T-helper 1 cell (primary cell): ENCODE measurements at places on chromosomes 5 and 9.

- DNase-seq: no peak
Measured at GRCh38 chr5:142636093-142636492, 49.8 kb downstream of the FGF1 start.

GRCh38 chr9:129287619-129288305 is 109.7 kb upstream of the IER5L start:
- no peak for DNase-seq

GRCh38 chr5:137185193-137185592 is 313.9 kb downstream of the SPOCK1 start:
- DNase-seq: no peak

GRCh38 chr9:20353931-20354652 is 268.2 kb downstream of the MLLT3 start:
- DNase-seq: no peak

DNA sequence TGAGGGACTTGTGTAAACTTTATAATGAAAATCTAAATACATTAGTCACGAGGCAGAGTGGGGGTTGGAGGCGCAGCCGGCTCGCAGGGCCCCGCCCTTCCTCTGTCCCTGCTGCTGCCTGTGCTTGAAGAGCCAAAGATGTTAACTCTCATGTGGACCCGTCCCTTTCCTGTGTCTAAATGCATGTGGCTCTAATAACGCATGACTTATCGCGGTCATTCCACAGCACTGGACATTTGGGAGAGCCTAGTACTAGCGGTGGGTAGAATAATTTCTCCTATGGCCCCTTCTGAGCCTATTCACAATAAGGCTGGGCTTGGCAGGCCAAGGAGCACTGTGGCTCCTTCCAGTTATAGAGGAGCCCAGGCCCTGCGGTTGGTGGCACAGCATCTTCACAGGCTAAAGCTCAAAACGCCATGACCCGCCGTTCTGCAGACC is 82.3 kb upstream of the SIMC1 start:
- DNase-seq: no peak

- DNase-seq: no peak
Measured at GRCh38 chr5:13081116-13081515, 863.4 kb downstream of the DNAH5 start.

GRCh38 chr5:137383909-137384308 is 115.2 kb downstream of the SPOCK1 start:
- DNase-seq: no peak

DNA sequence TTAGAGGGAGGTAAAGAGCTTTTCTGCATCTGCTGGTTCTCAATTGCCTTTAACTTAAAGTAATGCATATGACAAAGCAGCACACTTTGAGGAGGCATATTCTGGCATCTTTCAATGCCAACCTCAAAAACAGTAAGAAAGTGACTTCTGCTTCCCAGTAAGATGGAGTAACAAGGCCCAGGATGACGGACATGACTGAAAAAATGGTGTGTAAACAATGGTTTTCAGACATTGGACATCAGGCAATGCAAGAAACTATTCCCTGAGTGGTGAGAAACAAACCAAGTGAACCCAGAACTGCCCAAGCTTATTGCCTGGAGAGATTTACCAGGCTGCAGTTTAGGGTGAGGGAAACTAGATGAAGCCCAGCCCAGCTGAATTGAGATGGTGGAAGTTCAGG is 39.8 kb upstream of the TTC39B start:
- DNase-seq: no peak

DNA sequence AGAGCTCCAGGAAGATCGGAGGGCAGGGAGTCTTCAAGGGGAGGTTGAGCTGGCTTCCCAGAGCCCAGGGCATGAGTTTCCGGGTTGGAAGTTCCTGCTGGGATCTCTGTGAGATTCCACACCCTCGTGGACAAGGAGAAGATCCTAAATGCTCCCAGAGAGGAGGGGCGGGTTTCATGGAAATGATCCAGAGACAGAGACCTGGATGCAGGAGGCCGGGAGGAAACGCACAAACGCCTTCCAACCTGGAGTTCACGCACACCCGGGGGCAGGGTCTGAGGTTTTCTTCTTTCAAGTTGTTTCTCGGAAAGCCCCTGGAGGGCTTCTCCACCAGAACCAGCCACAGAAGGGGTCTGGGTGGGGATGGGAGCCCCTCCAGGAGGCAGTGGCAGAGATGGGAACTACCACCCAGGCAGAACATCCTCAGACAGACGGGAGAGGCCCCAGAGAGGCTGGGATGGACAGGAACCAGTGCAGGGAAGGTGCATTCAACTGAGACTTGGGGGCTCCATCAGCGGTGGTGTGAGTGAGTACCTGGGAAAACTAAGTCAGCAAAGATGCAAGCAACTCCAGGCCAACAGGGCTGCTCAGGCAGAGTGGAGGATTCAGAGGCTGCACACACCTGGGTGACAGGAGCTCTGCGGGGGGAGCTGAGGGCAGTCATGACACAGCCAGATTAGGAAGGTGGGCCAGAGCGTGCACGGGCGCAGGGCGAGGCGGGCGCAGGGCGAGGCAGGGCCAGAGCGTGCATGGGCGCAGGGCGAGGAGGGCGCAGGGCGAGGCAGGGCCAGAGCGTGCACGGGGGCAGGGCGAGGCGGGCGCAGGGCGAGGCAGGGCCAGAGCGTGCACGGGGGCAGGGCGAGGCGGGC is 52.1 kb upstream of the EXOC3 start:
- DNase-seq: no peak

DNA sequence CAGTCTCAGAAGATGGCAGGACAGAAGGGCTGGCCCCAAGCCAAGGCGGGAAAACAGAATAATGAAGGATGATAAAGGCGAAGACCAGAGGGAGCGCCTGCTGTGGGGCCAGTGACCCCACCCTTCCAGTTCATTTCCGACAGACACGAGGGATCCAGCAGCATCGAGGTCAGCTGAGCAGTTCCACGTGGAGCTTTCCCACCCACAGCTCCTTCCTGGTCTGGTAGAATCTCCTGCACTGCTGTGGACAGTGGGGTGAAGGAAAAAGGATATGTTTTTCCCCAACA is 265.9 kb upstream of the VLDLR start:
- no peak for DNase-seq

DNA sequence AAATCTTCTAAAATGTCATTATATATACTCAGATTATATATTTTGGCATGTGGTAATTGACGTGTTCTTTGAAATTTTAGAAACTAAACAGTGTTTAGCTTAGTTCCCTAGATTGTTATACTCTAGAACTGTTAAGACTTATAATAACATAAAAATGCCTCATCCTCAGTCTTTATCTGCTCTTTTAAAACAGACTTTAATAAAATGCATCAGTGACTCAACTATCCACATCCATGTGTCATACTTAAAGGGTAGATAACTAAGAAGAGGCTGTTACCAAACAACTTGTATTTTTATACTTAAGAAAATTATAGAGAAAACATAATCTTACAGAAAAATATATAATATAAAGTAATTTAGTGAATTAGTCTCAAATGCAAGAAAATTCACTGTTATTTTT is 15.2 kb downstream of the NFIL3 start:
- no peak for DNase-seq

DNA sequence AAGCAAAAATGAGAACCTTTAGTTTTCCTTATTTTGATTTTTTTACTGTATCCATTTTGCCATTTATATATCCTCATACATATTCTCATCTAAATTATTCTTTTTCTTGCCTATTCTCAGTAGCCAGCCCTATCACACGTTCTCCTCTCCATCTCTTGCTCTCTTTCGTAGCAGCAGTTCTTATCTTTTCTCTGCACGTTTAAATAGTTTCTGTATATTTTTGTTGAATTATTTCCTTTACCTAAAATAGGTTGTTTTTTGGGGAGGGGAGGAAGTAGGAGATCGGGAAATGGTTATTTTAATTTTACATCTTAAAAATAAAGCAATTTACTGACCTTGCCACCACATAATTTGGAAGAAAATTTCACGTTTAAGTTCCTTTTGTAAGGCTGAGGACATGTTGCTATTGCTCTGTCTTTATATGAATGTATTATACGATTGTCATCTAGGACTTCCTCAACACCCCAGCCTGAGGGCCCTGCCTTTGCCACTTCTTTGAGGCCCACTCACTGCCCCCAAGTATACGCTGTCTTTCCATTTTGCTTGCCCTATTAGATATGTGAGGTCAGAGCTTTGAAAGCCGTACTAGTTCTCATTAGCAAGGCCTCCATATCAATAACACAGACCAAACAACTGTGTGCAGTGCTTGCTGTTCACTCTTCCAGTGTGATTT is 140.3 kb downstream of the GNAQ start:
- DNase-seq: no peak

GRCh38 chr5:50415912-50416311 is 25.2 kb downstream of the EMB start:
- no peak for DNase-seq

- DNase-seq: no peak
Measured at GRCh38 chr5:168914491-168914890, 335.3 kb upstream of the PANK3 start.

DNA sequence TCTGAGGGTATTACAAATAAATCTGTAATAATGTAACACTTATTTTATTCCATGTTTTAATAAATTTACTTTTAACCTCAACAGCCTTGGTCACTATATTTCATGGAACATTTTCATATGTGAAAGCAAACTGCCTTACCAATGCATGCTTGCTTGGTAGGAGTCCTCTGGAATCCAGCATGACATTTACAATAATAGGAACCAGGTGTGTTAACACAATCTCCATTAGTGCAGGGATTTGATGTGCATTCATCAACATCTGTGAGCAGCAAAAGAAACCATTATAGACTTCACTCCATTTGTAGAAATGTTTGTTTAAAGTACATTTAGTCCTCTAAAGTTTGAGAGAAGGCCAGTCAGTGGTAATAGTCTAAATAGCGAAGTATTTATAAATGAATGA is 159.4 kb downstream of the FBN2 start:
- DNase-seq: no peak

DNA sequence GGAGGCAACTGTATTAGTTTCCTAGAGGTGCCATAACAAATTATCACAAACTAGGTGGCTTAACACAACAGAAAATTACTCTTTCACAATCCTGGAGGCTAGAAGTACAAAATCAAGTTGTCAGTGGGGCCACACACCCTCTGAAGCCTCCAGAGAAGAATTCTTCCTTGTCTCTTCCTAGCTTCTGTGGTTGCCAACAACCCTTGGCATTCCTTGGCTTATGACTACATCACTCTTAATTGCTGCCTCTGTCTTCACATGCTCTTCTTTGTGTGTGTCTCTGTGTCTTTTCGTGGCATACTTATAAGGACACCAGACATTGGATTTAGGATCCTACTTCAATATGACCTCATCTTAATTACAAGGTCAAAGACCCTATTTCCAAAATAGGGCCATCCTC is 327.5 kb downstream of the CHSY3 start:
- DNase-seq: no peak

- no peak for DNase-seq
Measured at GRCh38 chr5:76038212-76038611, 45.0 kb upstream of the SV2C start.

DNA sequence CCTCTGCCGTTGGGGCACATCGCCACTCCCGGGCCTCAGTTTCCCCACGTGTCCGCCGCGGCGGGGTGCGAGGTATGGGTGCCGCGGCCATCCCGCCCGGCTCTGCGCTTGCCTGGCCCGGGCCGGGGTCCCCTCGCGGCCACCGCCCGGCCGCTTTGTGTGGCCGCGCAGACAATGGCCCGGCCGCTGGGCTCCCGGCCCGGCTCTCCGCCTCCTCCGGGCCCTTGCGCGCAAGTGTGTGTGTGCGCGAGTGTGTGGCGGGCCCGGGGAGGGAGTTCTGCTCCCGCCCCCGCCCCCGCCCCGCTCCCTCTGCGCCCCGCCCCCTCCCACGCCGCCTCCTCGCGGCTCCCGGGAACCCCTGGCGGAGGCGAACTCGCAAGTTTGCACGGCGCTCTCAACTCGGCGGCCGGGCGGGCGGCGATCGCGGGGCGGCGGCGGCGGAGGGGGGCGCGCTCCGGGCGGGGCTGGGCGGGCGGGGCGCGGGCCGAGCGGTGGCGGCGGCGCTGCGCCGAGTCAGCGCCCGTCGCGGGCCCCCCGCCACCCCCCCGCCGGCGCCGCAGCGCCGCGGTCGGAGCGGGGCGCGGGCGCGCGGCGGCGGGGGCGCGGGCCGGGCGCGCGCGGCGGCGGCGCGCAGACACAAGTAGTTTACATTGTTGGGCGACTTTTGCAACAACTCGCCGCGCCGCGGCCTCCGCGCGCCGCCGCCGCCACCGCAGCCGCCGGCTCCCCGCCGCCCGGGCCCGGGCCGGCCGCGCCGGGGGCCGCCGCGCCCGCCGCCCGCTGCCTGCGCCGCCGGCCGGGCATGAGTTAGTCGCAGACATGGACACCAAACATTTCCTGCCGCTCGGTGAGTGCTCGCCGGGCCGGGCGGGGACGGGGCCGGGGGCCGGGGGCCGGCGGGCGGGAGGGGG is at the start of gene RXRA:
RXRA (plus strand) TSS at position 643 of the 911 bp plus-strand sequence; CDS start at position 820, 177 bp downstream.
- peak; percentile 64 for DNase-seq

GRCh38 chr5:68494771-68495170 is 279.2 kb downstream of the PIK3R1 start:
- DNase-seq: no peak

- no peak for DNase-seq
Measured at GRCh38 chr5:16626696-16627264, 10.0 kb upstream of the RETREG1 start.
